ENCODE measurements at places on chromosomes 11 and 22.

DNA sequence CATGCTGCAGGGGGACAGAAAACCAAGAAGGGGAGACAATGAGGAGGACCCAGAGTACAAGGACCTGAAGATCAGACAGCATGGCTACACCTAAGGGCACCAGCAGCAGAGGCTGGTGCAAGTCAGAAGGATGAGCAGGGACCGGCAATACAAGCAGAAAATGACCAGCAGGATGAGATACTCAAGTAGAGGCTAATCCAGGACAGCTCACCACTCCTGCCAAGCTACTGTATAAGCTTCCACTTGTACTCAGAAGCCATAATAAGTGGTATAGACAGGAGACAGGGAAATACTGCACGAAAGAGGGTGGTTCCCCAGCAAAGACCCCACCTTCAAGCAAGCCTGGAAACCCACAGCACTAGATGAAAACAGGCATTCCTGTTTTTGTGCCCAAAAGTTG, 138.7 kb upstream of the ZC3H12C start:
- no peak for DNase-seq

DNA sequence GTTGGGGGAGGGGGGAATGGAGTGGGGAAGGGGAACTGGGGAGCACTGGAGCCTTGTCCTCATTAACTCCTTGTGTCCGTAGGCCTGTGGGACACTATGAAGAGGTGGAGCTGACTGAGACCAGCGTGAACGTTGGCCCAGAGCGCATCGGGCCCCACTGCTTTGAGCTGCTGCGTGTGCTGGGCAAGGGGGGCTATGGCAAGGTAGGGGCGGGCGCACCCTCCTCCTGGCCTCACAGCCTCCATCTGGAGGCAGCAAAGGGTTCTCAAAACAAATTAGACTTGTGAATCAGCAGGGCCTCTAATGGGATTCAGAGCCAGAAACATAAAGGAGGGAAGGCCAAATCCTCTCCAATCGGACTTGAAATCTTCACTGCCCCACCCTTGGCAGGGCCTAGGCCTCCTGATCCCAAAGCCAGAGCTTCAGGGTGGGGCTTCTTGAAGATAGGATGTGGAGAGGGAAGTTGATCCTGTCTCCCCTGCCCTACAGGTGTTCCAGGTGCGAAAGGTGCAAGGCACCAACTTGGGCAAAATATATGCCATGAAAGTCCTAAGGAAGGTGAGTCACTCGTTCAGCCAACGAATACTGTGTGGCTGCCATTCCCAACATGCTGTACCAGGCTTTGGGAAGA, 859 bp downstream of the RPS6KB2 start:
- DNase-seq, result no peak

- DNase-seq, result no peak
These were observed 20.2 kb downstream of the STARD10 start for GRCh38 chr11:72773696-72774095.

DNA sequence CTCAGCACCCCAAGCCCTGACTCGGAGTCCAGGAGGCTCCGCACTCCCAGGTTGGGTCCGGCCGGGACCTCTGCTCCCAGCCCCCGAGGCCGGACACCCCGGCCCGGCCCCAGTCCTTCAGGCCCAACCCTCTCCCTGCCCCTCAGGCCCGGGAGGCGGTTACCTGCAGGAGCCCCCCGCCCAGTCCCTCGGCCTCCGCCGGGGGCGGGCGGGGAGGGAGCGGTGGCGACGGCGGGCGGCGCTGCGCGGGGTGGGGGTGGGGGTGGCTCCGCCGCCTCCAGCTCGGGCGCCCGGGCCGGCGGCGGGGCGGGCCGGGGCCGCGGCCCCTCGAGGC, 310 bp downstream of the TCF20 start:
- DNase-seq, result no peak

DNA sequence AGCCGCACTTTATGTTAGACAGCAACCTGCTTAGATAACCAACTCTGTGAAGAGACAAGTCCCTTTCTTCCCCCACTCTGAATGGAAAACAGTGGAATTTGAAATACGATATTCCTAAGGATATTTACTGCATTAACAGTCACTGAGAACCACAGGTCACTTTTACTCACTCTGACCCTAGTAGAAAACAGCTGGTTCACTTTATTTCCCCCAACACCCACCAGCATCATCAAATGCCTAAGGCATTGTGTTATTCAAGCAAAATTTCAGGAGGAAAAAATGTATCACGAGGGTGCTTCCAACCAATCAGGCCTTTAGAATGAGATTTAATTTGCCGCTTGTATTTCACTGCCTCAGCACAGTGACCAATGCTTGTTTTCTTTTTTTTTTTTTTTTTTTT, 1134.1 kb upstream of the CCDC90B start:
- no peak for DNase-seq

DNA sequence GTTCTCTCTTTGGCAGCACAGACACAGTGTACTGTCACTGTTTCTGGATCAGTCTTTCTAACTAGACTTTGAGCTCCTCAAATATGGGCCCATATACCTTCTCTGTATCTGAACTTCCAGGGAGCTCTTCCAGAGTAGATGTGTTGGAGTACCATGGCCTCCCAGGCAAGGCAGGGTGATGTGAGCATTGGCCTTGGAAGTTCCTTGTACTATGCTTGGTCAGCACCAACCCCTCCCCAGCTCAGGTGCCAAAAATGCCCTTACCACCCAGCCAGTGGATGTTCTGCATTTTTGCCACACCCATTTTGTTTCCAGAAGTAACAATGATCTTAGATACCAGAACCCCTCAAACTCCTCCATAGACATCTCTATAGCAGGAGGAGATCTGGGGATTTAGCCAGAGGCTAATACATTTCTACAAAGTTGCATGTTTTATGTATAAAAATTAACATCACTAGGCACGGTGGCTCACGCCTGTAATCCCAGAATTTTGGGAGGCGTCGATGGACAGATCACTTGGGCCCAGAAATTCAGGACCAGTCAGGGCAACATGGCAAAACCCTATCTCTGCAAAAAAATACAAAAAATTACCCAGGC, 132.7 kb downstream of the CCDC81 start:
- no peak for DNase-seq

- DNase-seq, result no peak
These were observed 25.9 kb downstream of the SCUBE1 start for GRCh38 chr22:43317239-43317638.

DNA sequence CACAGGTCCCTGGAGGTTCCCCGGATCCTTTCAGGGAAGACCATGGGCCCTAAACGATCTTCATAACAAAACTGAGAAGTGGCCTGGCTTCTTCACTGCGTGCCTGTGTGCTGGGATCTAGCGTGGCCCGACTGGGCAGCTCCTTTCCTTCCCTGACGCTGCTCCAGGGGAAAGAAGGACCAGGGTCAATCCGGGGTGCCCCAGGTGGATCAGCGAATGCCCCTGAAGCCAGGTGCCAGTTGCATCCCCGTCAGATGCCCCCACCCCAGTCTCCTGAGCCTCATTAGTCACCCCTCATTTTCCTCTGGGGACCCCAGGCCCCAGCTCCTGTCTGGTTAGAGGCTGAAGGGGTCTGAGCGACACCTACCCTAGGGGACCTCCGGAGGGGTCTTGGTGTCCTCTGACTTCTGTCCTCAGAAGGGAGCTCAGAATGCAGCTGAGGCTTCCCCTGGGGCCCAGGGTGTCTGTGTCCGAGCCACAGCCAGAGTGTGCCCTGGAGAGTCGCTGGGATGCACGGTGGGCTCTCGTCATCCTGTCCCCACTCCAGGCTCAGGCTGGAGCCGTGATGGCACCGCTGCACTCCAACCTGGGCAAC, 18.7 kb upstream of the MUC6 start:
- DNase-seq, result no peak

DNA sequence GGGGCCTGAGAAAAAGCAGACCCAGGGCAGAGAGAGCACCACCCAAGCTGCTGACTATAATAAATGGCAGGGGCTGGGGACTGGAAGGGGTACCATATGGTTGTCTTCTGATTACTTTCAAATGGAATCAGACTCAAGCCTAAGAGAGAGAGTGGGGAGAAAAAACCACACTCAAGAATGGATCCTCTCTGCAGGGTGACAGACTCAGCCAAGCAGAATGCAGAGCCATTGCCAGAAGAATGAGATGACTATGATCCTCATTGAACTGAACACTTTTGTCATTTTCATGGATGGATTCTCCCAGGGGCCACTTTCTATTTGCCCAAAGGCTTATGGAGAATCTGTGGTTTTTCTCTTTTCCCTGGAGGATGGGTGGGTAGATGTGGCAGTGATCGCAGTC, 8.7 kb downstream of the UBASH3B start:
- no peak for DNase-seq

GRCh38 chr11:47443028-47443700, 5.8 kb downstream of the RAPSN start:
- DNase-seq, result no peak

- DNase-seq, result no peak
These were observed 16.9 kb upstream of the ARHGAP42 start for GRCh38 chr11:100670140-100670539.

GRCh38 chr11:112769170-112769569, 192.1 kb upstream of the NCAM1 start:
- no peak for DNase-seq

GRCh38 chr22:23215294-23216241, 35.3 kb downstream of the BCR start:
- no peak for DNase-seq

GRCh38 chr22:26325641-26326040, 103.4 kb upstream of the ASPHD2 start:
- no peak for DNase-seq

GRCh38 chr11:113331441-113331840, 17.1 kb downstream of the TTC12 start:
- DNase-seq, result no peak

GRCh38 chr11:32229576-32230240, 138.8 kb downstream of the RCN1 start:
- no peak for DNase-seq

DNA sequence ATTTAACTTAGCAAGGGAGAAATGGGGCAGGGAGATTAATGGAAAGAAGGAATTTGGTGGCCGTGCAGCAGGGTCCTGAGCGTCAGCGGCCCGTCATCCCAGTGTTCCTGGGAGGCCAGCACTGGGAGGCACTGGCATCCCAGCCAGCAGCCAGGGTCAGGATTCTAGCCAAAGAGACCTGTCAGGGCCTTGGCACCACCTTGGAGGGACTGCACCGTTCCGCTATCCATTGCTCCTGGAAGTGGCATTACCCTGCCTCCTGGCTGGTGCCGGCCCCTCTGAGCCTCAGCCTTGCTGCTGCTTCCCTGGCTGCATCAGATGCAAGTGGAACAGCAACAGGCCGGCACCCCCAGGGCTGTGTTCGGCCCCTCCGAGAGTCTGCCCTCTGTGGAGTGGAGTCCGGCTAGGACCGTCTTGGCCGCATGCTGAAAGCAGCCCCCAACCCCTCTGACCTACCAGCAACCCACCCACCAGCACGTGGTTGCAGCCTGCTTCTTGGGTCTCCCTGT, 30.1 kb downstream of the RASD2 start:
- DNase-seq, result no peak

DNA sequence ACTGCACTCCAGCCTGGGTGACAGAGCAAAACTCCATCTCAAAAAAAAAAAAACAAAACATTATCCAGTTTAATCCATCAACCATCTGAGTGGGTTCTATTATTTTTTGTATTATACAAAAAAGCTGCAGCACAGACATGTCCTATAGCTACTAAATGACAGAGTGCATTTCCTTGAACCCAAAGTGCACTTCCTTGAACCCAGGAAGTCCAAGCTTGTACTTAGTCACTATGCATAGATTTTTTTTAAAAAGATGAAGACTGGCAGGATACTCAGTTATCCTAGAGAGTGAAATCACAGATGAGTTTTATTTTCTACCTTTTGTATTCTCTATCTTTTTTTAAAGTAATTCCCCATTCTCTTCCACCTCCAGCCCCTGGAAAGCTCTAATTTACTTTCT, 8.0 kb upstream of the RRAS2 start:
- no peak for DNase-seq

DNA sequence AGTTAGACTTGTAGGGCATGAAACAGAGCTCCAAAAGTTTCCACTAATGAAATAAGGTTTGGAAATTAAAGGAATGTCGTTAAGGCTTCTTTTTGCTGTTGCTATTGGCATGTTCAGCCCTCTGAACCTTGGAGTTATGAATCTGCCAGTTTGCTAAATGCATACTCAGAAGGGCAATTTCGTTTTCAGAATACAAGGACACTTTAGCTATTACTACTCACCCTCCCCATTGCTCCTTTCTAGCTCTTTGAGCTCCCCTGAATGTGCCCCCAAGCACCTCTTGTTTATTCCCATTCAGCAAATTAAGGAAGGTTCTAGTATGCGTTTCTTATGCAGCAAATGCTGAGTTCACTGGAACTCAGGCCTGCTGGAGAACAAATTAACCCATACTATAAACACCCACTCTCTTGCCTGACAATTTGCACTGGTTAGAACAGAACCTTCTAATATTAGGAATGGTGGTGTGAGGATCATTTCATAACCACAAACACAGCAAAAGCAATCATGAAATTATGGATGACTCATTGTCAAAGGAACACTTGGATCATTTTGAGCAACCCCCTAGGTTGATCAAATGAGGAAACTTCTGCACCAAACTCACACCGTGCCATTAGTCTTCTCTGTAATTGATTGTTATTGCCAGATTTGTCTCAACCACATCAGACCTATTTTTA, 26.2 kb upstream of the LIN7C start:
- no peak for DNase-seq
